Osteocyte (in vitro differentiated cells): ENCODE measurements at places on chromosomes 1 and 21. TPM values are rescaled to one million over a fixed set of nuclear protein-coding genes. Genes with fewer than 3 reads are reported as not detected.

AMY1A gene
- not detected in 2 replicates for total RNA-seq

GRCh38 chr1:248155927-248156326 lies 11.0 kb downstream of the OR2M5 start:
- no peak for DNase-seq

DNA sequence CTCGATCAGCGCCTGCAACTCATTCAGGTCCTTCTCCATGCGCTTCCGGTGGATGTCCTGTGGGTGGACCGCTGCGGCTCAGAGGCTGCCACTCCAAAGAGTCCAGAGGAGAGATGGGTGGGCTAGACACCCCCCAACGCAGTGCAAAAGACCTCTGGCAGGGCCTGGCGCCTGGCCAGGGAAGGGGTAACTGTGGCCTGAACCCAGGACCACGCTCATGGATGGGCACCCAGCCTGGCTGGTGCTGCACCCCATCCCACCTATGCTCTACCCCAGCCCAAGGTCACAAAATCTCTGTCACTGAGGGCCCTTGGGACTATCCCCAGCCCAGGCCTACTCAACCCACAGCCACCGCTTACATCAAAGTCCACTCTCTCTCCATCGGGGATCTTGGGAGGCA lies 12.2 kb downstream of the TNNT2 start:
- no peak for DNase-seq

- DNase-seq, result no peak
Measured at GRCh38 chr1:15476927-15477326, 1.0 kb downstream of the CELA2B start.
